ENCODE measurements at places on chromosomes 3 and 15. TPM values are rescaled to one million over a fixed set of nuclear protein-coding genes. Genes with fewer than 3 reads are reported as not detected.

- no peak for DNase-seq
Measured at GRCh38 chr3:182136008-182136910, 424.5 kb downstream of the SOX2 start.

DNA sequence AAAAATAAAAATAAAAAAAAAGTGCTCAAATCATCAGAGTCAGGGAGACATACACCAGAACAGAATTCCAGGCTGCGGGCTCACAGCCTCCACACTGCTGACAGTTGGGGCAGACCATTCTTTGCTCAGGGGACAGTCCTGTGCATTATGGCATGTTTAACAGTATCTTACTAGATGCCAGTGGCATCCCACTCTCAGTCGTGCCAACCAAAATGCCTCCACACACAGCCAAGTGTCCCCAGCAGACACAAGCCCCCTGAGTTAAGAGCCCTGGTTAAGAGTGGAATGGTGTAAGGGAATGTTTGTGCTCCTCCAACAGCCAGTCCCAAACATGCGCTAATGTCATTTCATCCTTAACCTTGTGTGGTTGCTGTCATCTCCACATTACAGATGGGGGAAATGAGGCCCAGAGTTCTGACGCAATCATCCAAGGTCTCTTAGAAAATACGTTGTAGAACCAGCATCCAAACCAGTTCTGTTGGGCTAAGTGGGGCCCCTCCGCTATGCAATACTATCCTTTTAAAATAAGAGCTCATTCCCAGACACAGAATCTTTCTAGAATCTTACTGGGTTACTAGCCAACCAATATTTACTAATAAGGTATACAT lies 26.0 kb downstream of the CFAP92 start:
- DNase-seq, result no peak

DNA sequence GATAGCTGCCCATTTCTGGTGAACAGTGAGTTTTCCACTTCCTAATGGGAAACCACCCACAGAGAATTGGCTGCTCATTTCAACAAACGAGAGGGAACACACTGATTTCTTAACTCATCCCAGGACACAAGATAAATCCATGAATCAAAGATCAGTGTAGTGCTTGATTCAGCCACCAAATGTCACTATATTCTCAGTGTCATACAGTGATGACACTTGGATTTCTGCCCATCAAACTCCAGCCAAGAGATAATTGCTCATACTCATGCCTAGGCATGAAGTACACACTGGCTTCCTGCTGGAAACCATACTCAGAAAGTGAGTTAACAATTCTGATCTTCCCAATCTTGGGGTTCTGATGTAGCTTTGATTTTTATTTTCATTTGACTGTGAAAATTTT lies 35.4 kb upstream of the GRM7 start:
- no peak for DNase-seq

- DNase-seq, result no peak
Measured at GRCh38 chr3:157532529-157533297, 29.5 kb upstream of the VEPH1 start.

GRCh38 chr15:31563421-31563820 lies 236.8 kb downstream of the KLF13 start:
- peak; percentile 89 for DNase-seq

DNA sequence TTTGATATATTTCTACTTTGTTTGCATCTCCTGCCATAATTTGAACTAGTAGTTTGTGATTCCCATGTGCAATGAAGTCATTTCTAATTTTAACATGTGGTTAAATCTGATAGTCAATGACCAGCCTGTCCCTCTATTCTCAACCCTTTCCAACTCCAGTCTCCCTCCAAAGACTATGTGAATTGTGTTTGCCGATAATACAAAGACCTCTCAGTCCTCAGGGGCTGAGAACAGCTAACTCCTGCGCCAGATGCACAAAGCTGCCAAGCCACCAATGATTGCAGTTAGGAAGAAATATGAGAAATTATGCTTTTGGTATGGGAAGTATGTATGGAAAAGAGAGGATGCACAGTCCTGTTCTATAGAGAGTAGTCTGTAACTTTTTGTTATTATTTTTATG lies 54.0 kb downstream of the KCNH8 start:
- DNase-seq, result no peak

Gene AZI2
- total RNA-seq, result 44.4 TPM

- DNase-seq, result no peak
Measured at GRCh38 chr3:152288681-152289080, 20.0 kb downstream of the MBNL1 start.

- no peak for DNase-seq
Measured at GRCh38 chr3:113151461-113152031, 59.8 kb upstream of the BOC start.

All from esophagus muscularis mucosa (tissue), 4 donors.